ENCODE measurements at places on chromosomes 6 and 20.

DNA sequence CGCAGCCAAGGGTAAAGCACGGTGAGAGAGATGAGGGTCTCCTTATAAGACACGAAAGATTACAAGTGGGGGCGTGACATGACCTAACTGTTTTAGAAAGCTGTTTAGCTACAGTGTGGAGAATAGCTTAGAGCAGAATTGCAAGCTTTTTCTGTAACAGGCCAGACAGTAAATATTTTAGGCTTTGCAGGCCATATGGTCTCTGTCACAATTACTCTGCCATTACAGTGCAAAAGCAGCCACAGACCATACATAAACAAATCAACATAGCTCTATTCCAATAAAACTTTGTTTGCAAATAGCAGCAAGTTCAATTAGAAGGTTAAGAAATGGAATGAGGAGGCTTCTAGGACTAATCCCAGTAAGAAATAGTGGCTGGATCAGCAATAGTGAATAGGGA is 16.8 kb downstream of the PGM3 start:
- no peak for DNase-seq

GRCh38 chr20:40161391-40161790 is 527.6 kb downstream of the MAFB start:
- DNase-seq = no peak

DNA sequence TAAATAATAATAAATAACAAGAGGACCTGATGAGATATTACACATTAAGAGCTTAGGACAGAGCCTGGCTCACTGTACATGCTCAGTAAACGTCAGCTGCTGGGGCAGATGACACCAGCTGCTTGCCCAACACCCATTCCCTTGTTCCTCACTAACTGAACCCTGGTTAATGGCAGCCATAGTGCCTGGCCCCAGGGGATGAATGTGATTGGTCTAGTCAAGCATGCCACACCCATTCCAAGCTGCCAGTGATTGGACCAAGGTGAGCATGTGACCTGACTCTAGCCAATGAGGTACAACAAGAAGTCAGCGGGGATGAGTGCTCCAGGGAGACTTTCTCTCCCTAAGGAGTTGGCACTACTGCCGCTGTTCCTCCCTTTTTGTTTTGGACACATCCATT is 85.1 kb upstream of the PTPN1 start:
- DNase-seq = no peak

GRCh38 chr6:42190554-42191183 is 4.1 kb downstream of the GUCA1B start:
- DNase-seq = no peak

All from stimulated activated CD8-positive, alpha-beta memory T cell treated with anti-CD3 and anti-CD28 coated beads, Interleukin-2, amount 100 ng/mL, for 1 hour (primary cell).